ENCODE measurements at places on chromosomes 2 and 18.

GRCh38 chr18:64271246-64271645 lies 122.4 kb upstream of the LINC00305 start:
- DNase-seq, result no peak

DNA sequence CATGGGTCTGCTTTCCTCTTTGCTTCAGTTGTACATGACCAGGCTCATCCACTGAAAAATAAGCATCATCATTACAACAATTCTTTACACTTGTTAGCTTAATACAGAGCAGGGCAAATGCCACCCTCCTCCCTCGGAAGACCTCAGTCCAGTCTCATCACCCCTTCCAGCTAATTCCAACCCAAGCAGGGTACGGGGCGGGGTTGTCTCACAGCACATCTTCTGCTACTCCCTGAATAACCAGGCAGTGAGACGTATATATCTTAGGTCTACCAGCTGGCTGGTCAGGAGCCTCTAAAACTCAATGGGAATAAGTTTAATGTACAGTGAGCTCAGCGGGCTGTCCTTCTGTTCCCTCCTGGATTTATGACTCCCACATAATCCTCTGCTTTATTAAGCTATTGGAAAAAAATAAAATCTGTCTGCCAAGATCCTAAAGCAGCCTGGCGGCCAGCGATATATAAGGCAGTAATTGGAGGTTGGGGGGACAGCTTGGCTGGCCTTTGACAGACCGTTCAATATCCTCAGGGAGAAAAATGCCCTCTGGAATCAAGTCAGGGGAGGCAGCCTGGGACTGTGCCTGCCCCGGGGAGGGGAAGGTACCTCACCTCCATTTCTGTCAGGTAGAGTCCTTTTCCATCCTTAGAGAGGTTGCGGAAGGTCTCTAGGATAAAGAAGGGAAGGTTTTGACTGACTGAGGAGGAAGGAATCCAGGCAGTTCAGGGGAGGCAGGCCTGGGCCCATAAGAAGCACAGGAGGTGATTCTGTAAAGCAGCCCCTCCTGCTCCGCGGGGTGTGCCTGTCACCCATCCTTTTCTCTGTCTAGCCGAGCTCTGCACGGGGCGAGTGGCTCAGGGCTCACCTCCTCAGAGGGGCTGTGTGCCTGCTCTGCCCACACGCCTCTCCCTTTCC lies 76.3 kb downstream of the CAPN13 start:
- DNase-seq, result no peak

DNA sequence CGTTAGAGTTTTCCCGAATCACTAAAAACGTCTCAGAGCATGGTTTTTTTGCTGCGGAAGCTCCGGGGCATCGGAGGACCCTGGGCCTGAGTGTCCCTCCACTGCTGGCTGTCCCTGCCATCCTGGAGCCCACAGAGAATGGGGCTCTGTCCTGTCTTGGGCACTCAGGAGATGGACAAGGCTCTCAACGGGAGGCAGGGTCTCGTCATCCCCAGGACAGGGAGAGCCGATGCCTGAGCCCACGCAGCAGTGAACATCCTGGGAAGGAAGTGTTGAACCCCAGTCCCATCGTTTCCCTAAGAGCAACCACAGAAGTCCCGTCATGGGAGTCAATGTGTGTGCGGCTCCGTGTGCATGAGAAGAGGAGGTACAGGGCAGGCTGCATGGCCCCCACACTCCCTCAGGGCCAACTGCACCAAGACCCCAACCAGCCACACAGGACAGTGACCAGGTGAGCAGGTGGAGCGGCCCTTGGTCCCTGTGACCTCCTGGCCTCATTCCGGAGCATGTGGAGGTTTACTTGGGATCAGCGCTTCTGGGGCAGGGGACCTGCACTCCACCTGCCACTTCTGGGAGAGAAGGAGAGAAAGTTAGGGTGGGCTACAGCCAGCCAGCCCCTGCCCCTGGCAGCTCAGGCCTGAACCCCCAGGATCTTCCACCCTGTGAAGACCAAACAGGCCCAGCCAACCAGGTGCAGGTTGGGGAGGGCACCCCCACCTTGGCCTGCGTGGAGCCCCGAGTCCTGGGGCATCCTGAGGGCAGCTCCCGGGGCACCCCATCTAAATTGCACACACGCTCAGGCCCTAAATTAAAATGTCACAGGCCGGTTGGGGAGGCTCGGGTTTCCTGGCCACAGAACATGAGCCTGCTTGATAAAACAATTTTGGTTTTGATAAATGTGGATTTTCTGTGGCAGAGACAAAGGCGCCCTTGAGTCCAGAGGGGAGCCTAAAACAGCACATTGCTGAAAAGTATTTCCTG lies 3.1 kb upstream of the SNED1 start:
- DNase-seq, result no peak

DNA sequence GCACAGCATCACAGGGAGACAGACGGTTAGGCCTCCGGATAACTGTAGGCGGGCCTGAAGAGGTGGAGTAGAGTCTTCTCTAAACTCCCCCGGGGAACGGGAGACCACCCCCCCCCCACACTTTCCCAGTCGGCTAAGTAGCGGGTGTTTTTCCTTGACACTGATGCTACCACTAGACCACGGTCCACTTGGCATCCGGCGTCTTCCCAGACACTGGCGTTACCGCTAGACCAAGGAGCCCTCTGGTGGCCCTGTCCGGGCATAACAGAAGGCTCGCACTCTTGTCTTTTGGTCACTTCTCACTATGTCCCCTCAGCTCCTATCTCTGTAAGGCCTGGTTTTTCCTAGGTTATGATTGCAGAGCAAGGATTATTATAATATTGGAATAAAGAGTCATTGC lies 25.7 kb upstream of the NCL start:
- DNase-seq, result no peak

- no peak for DNase-seq
Observed at GRCh38 chr2:154291927-154292326, 406.6 kb upstream of the KCNJ3 start.

GRCh38 chr2:123913143-123913735 lies 111.8 kb upstream of the CNTNAP5 start:
- no peak for DNase-seq

GRCh38 chr2:163595028-163595427 lies 140.8 kb downstream of the FIGN start:
- DNase-seq, result no peak

- DNase-seq, result no peak
Observed at GRCh38 chr2:157900684-157901083, 24.6 kb upstream of the ACVR1 start.

Measured in inflammatory macrophage treated with lipopolysaccharide for 1 hour (primary cell).